ENCODE measurements at places on chromosomes 11 and 22. TPM values are rescaled to one million over a fixed set of nuclear protein-coding genes. Genes with fewer than 3 reads are reported as not detected.

The CRACR2B gene
- 25.2 TPM for total RNA-seq

The HTR3B gene
- not detected for total RNA-seq

The CCDC85B gene
- 44.8 TPM for total RNA-seq

The OR2AG2 gene
- not detected for total RNA-seq

The TMEM151A gene
- total RNA-seq = not detected

The AMOTL1 gene
- 7.4 TPM for total RNA-seq

The LINC01488 gene
- not detected for total RNA-seq

The TRPM5 gene
- total RNA-seq = not detected

The AGBL2 gene
- total RNA-seq = 6.5 TPM
